ENCODE measurements at places on chromosomes 1 and 21. TPM values are rescaled to one million over a fixed set of nuclear protein-coding genes. Genes with fewer than 3 reads are reported as not detected.

DNA sequence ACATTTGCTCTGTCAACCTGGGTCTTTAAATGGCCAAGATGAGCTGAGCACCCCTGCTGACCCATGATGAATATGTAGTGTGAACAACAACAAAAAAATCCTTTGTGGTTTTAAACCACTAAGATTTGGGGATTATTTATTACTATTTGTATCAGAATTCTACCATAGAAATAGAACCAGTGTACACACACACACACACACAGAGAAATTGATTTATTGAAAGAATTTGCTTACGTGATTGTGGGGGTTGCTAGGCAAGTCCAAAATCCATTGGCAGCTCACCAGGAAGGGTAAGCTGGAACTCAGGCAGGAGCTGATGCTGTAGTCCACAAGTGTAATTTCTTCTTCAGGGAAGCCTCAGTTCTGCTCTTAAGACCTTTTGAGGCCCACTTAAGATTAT, 82.5 kb upstream of the MAP1LC3C start:
- no peak overlapping the region for H3K27ac ChIP-seq
- no peaks in the 10 kb centered on the region for H3K27me3 ChIP-seq
- H3K36me3 ChIP-seq: no peaks in the 10 kb centered on the region

GRCh38 chr1:159924791-159925718, at the start of gene TAGLN2:
TAGLN2 (minus strand) TSS chr1:159925507; CDS start chr1:159920509, 4,998 bp downstream.
- no peaks in the 10 kb centered on the region for H3K27me3 ChIP-seq
- H3K36me3 ChIP-seq: peaks cover 7% of the 10 kb centered on the region
- no peaks in the 10 kb centered on the region for H3K4me1 ChIP-seq
- peak within 1 kb of the TSS; percentile 90 for H3K4me3 ChIP-seq

GRCh38 chr1:41722184-41722583, 196.5 kb downstream of the HIVEP3 start:
- no peak overlapping the region for H3K27ac ChIP-seq
- H3K36me3 ChIP-seq: no peaks in the 10 kb centered on the region
- no peaks in the 10 kb centered on the region for H3K4me1 ChIP-seq

- H3K4me1 ChIP-seq: no peaks in the 10 kb centered on the region
- H3K4me3 ChIP-seq: no peak overlapping the region
- no peaks in the 10 kb centered on the region for H3K27me3 ChIP-seq
- no peaks in the 10 kb centered on the region for H3K36me3 ChIP-seq
- DNase-seq: no peak
These were observed 241.6 kb upstream of the C1orf105 start for GRCh38 chr1:172178886-172179285.

DNA sequence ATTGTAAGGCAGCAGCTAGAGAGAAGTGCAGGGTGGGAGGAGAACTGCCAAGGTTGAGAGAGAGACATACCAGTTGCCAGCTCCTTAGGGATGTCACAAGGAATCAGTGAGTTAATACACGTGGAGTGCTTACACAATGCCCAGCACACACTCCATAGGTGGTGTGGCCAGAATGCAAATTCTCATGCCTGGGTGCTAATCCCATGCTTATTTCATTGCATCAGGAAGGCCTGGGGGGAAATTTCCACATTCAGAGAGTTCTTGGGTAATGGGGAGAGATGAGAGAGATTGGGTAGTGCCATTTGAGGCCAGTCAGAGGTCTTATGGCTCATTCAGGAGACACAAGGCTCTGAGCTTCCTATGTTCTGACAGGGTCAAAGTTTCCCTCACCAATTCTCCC, 38.7 kb downstream of the GJA5 start:
- no peaks in the 10 kb centered on the region for H3K27me3 ChIP-seq
- H3K36me3 ChIP-seq: no peaks in the 10 kb centered on the region
- no peak overlapping the region for H3K4me3 ChIP-seq
- no peak for DNase-seq
- no peak overlapping the region for H3K27ac ChIP-seq

Gene RNF186
- total RNA-seq: 2.5 TPM

Gene BTBD8
- total RNA-seq: 2.5 TPM

DNA sequence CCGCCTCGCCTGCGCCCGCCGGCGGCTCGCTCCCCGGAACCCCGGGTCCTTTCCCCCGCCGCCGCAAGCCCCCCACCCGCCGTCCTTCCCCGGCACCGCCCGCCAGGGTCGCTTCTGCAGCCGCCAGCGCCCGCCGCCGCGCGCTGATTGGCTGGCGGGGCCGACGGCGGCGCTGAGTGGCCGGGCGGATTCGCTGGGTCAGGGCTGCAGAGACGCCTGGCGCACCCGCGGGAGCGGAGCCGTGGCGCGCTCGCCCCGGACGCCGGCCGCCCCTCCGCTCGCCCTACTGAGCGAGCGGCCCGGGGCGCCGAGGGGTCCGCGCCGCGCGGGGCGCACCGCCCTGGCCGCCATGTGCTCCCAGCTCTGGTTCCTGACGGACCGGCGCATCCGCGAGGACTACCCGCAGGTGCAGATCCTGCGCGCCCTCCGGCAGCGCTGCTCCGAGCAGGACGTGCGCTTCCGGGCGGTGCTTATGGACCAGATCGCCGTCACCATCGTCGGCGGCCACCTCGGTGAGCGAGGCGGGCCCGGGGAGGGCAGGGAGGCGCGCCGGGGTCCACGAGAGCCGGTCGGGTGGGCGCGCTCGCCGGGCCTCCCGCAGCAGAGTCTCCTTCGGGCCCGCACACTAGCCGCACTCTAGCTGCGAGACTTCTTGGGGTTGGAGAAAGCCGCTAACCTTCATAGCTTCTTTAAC, at the start of gene RIMKLA:
RIMKLA (plus strand) TSS at position 207 of the 694 bp plus-strand sequence; CDS start at position 350, 143 bp downstream.
- peak; percentile 59 for DNase-seq
- H3K27me3 ChIP-seq: no peaks in the 10 kb centered on the region

GRCh38 chr1:99525331-99525730, 120.6 kb upstream of the PALMD start:
- H3K4me3 ChIP-seq: no peak overlapping the region
- no peaks in the 10 kb centered on the region for H3K4me1 ChIP-seq
- H3K36me3 ChIP-seq: no peaks in the 10 kb centered on the region
- H3K27me3 ChIP-seq: no peaks in the 10 kb centered on the region

DNA sequence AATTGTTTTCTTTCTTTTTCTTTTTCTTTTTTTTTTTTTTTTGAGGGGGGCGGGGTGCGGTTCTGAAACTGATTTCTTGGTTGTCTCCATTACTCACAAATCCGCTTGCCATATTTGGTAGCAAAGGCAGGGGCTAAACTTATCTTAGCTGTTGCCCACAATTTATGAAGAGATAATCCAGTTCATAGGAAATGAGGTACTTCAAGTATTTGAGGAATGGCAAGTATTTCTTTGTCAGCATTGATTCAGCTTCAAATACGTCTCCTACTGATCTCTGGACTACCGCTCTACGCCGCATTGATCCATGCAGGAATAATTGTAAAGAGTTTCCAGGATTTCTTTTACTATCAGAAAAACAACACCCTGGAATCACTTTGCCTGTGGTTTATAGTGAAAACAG, 289.2 kb upstream of the DPYD start:
- no peak overlapping the region for H3K27ac ChIP-seq
- no peaks in the 10 kb centered on the region for H3K4me1 ChIP-seq
- no peak for DNase-seq
- no peaks in the 10 kb centered on the region for H3K36me3 ChIP-seq
- no peak overlapping the region for H3K4me3 ChIP-seq

GRCh38 chr21:33196941-33197374, 32.8 kb upstream of the IFNAR2 start:
- H3K27ac ChIP-seq: peak overlapping the region; percentile 43
- no peak overlapping the region for H3K4me3 ChIP-seq
- H3K27me3 ChIP-seq: no peaks in the 10 kb centered on the region
- no peaks in the 10 kb centered on the region for H3K36me3 ChIP-seq

DNA sequence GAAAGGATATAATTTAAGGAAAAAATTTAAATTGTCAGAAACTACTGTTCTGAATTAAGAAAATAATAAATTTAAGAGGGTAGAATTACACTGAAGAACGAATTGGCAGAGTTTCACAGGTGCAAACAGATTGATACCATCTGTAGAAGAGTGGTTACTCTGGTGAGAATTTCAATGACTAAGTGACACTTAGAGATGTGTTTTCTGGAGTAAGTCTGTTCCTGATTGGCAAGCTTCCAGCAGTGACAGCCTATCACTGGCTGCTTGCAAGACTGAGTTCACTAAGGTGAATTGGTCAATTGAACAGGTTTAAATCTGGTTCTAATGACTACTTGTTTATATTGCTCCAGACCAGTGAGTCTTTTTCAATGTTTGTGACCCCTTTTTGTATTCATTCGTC, 838.2 kb upstream of the RGS18 start:
- no peaks in the 10 kb centered on the region for H3K4me1 ChIP-seq
- no peak overlapping the region for H3K27ac ChIP-seq
- H3K27me3 ChIP-seq: no peaks in the 10 kb centered on the region
- no peak overlapping the region for H3K4me3 ChIP-seq
- DNase-seq: no peak
